Femur (tissue), 1 donor: ENCODE measurements at places on chromosomes 5 and 9.

DNA sequence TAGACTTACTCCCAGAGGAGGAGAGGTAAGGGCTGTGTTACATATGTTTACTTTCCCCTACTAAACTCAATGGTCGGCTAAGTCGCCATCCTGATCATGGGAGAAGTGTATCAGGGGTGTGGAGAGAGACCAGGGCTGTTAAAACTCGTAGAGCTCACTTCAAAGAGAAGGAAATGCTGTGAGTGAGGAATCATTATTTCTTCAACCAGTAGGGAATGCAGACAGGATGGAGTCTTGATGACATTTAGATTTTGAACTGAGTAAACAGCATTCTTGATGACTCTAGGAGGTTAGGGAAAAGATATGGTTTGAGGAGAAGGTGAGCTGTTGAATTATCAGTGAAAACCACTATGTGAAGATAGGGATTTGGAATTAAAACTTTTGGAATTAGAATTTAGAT is 17.3 kb downstream of the RECK start:
- DNase-seq, result no peak

GRCh38 chr9:92414566-92414965 is 9.7 kb downstream of the OMD start:
- no peak for DNase-seq

DNA sequence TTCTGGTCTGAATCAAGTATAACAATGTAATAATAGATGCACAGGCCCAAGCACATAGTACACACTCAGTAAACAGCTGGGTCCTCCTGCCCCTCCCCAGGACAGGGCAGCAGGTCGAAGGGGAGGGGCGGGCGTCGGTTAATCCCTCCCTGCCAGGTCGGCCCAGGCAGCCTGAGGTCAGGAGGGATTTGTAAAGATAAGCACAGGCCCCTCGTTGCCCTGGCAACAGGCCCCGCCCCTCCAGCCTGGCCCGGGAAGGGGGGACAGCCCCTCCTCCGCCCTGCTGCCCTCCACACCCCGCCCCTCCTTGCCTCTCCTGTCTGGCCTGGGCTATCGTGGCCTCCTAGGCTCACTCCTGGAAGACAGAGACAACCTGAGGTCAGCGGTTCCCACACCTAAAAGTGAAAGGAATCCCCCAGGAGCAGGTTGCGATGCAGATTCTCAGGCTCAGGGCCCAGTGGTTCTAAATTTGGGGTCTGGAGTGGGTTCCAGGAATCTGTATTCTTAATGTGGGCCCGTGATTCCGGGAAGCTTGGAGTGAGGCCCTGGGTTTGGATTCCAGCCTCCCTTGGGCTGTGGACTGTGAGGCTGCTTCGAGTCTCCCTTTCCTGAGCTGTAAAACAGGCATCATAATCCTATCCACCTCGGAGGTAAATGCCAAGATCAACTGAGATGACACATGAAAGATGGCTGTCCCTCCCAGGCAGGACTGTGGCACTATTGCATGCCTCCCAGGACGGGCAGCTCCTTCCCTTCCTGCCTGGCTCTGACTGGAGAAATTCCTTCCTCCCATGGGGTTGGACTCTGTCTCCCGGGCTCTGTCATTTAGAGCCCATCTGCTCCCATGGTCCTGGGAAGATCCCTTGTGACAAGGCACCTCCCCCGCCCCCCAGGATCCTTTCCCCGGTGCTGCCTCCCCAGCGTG is 4.4 kb downstream of the CRB2 start:
- peak; percentile 79 for DNase-seq

- no peak for DNase-seq
Observed at GRCh38 chr5:143806579-143806978, 5.4 kb upstream of the HMHB1 start.

- no peak for DNase-seq
Observed at GRCh38 chr5:96683810-96684209, 21.6 kb downstream of the CAST start.

GRCh38 chr5:6856653-6857052 is 143.4 kb downstream of the TENT4A start:
- DNase-seq, result no peak

DNA sequence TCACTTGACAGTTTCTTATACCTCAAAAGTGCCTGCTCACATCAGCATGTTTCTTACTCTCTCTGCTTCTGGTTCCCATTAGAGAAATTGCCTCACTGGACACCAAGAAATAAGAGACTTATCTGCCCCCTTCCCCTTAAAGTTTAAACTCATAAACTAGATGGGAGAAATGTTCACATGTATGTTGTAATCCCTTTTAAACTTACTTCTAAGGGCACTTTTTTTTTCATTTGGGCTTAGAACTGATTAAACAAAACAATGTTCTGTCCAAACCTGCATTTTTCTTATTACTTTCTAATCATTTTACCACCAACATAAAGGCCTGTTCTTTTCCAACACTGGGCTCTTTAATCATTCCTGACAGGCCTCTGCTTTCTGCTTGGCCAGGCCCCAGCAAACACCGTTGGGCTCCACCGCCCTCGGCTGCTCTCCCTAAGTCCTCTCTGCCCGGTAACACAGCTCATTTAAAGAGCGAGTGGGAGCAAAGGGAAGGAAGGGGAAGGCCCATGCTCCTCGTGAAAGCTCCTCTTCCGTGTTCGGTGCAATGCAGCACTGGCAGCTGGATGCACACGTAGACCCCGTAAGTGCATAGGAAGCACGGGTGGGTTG is 53.4 kb downstream of the ROR2 start:
- DNase-seq, result peak; percentile 59

GRCh38 chr5:168184103-168184502 is 107.3 kb upstream of the WWC1 start:
- DNase-seq, result no peak

- DNase-seq, result no peak
Observed at GRCh38 chr5:75847561-75848021, 130.4 kb upstream of the POC5 start.

GRCh38 chr5:89081360-89081759 is 198.4 kb upstream of the MEF2C start:
- no peak for DNase-seq

- no peak for DNase-seq
Observed at GRCh38 chr9:97560154-97560553, 58.7 kb downstream of the TMOD1 start.

DNA sequence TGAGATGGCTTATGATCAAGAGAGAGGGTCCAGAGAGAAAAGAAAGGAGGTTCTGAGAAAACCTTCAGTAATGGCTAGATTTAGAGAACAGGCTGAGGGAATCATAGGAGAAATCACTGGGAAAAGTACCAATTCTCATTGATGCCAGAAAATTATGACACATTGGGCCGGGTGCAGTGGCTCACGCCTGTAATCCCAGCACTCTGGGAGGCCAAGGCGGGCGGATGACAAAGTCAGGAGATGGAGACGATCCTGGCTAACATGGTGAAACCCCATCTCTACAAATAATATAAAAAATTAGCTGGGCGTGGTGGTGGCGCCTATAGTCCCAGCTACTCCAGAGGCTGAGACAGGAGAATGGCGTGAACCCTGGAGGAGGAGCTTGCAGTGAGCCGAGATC is 29.5 kb upstream of the PLIN2 start:
- DNase-seq, result no peak

- DNase-seq, result no peak
Observed at GRCh38 chr9:112075009-112075378, 100.1 kb downstream of the SUSD1 start.

GRCh38 chr9:27436234-27436633 is 87.9 kb upstream of the IFNK start:
- DNase-seq, result no peak

GRCh38 chr9:33180526-33181184 is 13.5 kb upstream of the B4GALT1 start:
- no peak for DNase-seq

DNA sequence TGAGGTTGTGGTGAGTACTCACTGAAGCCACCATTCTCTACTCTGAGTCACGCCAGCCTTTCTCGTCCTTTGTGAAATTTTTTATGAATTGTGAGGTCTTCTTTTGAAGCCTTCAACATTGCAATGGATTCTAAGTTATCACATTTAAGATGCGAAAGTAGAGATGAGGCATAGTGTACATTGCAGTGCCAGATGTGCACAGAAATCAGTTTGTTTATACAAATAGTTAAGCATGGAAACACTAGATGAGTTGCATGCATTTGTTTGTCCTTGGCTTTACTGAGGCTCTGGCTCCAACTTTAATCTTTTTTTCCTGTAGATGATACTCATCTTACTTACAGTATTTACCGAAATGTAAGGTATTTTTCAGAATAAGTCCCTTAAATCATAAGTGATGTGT is 453.7 kb upstream of the RIOK2 start:
- DNase-seq, result no peak

DNA sequence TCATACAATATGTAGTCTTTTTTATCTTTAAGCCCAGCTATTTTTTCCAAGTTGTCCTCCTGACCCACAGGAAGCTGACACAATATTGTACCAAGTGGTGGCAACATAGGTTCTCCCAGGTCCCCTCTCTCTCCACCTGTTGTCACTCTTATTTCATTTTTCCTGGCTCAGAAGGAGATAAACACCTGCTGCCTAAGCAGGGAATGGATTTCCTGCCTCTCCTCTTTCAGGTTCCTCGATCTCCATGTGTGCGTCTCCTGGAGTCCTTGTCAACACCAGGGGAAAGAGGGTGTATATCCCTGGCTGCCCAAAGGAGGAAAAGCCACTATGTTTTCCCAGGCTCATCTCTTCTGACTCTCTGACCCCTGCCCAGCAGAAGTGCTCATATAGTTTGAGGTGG is 81.8 kb upstream of the KLF9 start:
- no peak for DNase-seq

DNA sequence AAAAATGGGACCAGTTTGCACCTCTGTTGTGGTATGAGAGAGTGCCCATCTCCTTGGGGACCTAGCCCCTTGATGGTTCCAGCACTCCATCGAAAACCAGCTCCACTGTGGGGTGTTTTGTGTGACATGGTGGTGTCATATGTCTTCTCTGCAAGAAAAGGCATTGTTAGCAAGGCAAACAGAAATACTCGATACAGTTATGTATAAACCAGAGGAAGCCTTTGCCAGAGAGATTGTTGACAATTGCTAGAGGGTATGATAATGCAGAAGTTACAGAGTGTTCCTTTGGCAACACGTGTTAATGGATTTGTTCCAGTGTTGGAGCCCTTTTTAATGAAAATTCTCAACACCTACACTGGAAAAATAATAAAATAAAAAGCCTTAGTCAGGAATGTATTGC is 270.4 kb upstream of the DMRT1 start:
- no peak for DNase-seq

DNA sequence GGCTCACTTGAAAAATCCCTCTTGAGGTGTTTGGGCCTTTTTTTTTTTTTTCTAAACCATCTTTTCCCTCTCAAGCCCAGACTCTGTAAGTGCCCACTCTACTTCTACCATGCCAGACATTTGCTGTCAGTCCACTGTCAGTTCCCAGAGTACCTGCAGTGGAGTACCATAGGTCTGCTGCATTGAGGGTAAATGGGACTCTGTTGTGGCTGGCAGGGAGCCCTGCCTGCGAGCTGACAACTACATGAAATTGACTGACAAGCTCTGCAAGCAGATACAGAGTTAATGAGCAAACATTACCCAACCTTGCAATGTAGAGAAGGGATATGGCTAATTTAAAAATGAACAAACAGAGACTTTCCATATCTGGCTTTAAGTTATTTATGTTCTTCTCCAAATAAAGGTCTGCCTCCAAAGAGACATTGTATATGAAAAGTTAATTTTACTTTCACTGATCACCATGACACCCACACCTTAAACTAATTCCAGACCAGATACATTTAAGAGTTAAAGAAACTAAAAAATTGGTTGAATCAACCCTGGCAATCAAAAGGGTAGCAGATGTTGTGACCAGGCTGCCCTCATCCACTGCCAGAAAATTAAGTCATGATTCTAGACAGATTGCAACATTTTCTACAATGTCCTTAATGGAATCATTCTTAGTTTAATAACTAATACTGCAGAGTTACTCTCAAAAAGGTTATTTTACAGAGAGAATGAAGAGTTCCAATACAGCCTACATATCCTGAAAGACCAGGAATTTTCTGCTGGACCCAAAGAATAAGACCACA is 100.4 kb upstream of the PAM start:
- no peak for DNase-seq

DNA sequence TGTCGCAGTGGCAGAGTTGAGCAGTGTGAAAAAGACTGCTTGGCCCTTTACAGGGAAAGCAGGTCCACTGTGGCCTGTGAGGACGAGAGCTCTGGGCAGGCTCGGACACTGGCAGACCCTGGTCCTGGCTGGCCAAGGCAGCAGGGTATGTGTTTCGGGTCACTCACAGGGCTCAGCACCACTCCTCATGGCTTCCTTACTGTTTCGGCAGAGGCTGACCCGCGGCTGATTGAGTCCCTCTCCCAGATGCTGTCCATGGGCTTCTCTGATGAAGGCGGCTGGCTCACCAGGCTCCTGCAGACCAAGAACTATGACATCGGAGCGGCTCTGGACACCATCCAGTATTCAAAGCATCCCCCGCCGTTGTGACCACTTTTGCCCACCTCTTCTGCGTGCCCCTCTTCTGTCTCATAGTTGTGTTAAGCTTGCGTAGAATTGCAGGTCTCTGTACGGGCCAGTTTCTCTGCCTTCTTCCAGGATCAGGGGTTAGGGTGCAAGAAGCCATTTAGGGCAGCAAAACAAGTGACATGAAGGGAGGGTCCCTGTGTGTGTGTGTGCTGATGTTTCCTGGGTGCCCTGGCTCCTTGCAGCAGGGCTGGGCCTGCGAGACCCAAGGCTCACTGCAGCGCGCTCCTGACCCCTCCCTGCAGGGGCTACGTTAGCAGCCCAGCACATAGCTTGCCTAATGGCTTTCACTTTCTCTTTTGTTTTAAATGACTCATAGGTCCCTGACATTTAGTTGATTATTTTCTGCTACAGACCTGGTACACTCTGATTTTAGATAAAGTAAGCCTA is 15.7 kb downstream of the SQSTM1 start:
- no peak for DNase-seq
